Activated gamma-delta T cell treated with anti-CD3 and anti-CD28 coated beads, Interleukin-2, amount 50 U/mL, for 16 hours (primary cell): ENCODE measurements at places on chromosomes 6 and 20.

DNA sequence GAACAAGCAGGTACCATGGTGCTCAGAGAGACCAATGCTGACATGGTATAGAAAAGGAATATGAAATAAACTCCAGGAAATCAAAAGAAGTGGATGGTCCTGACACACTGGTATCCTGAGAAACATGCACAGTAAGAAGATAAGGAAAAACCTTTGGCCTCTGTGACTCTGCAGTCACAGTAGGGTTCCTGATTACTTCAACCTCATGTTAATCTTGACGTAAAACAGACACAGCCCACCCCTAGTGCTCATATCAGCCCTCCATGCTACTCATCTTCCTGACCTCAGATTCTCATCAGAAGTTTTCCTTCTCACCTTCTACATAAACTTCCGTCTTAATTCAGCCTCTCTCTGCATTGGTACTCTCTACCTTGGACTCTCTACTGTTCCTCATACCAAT lies 240.9 kb downstream of the PKHD1 start:
- no peak for DNase-seq

- DNase-seq: no peak
These were observed 1001.1 kb upstream of the GJE1 start for GRCh38 chr6:141131616-141132015.

- DNase-seq: no peak
These were observed 45.7 kb upstream of the RPS6KA2 start for GRCh38 chr6:166672624-166673206.

- DNase-seq: no peak
These were observed 174.7 kb downstream of the BACH2 start for GRCh38 chr6:90121982-90122381.

DNA sequence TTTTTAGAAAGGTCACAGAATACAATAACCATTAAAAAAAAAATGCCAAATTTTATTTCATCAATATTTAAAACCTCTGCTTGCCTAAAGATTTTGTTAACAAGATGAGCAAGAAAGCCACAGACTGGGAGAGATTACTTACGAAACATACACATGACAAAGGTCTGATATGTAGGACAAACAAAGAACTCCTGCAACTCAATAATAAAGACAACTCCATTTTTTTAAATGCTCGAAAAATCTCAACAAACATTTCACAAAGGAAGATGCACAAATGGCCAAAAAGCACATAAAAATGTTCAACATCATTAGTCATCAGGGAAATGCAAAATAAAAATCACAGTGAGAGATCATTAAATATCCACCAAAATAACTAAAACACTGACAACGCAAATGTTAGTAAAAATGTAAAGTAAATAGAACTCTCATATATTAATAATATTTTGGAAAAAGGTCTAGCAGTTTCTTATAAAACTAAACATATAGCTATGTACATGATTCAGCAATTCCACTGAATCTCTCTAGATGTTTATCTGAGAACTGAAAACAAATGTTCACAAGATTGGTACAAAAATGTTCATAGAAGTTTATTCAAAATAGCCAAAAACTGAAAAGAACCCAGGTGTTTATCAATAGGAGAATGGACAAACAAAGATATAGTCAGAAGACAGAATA lies 10.3 kb downstream of the STK38 start:
- DNase-seq: no peak

- no peak for DNase-seq
These were observed 39.2 kb upstream of the RNF8 start for GRCh38 chr6:37314487-37315156.

DNA sequence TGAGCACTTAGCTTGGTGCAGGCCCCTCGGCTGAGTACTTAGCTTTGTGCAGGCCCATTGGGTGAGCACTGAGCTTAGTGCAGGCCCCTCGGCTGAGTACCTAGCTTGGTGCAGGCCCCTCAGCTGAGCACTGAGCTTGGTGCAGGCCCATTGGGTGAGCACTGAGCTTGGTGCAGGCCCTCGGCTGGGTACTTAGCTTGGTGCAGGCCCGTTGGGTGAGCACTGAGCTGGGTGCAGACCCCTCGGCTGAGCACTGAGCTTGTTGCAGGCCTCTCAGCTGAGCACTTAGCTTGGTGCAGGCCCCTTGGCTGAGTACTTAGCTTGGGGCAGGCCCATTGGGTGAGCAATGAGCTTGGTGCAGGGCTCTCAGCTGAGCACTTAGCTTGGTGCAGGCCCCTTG lies 387.1 kb downstream of the THBS2 start:
- no peak for DNase-seq

GRCh38 chr6:137202078-137202477 lies 17.1 kb downstream of the IFNGR1 start:
- DNase-seq: no peak

- peak; percentile 17 for DNase-seq
These were observed 18.3 kb downstream of the CAPN11 start for GRCh38 chr6:44176762-44177509.

DNA sequence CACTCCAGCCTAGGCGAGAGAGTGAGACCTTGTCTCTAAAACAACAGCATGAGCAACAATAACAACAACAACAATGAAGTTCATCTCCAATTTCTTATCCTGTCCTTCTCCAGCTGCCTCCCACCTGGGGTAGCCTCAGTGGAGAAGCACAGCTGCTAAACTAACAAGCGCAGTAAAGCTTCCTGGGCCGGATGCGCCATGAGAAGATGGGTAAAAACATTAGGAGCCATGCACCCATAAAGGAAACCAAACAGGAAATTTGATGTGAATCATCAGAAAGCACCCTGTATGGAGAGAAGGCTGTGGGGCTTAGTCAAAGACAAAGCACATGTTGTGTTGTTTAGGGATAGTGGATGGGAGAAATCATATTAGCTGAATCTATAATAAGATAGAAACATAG lies 61.1 kb upstream of the CCN6 start:
- no peak for DNase-seq

DNA sequence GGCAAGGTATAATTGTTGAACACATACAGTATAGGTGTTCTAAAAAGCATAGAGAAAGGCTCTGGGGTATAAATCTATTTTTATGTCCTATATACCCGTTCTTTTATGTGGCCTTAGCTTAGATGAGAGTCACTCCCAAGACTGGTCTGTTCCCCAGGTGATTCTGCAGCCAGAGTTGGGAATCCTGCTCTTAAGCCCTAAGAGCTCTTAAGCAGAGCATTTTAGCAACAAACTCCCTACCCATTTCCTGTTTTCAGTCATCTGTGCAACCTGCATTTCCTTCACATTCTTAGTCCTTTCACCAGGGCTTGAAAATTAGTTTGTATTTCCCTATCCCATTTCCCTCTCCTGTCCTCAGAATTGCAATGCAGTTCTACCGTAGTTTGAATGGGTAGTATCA lies 166.1 kb downstream of the HS3ST5 start:
- no peak for DNase-seq

GRCh38 chr20:50645253-50646068 lies 45.9 kb downstream of the RIPOR3 start:
- DNase-seq: no peak

DNA sequence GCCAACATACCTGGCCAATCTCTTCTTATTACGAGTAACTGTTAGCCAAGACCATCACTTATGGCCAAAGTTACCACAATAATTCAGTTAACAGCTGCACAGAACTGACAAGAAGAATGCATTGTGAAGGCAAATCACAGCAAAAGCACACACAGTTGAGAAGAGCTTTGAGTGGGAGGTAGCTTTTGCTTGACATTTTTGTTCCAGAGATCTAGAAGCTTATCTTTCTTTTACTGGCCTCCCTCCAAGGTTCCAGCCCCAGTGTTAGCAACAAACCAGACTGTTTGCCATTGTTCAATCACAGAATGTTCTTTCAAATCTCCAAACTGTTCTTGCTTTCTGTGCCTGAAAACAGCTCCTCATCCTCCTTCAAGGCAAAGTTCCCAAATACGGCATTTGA lies 35.9 kb upstream of the IRAK1BP1 start:
- DNase-seq: no peak

GRCh38 chr6:136323431-136324112 lies 33.9 kb upstream of the BCLAF1 start:
- no peak for DNase-seq

DNA sequence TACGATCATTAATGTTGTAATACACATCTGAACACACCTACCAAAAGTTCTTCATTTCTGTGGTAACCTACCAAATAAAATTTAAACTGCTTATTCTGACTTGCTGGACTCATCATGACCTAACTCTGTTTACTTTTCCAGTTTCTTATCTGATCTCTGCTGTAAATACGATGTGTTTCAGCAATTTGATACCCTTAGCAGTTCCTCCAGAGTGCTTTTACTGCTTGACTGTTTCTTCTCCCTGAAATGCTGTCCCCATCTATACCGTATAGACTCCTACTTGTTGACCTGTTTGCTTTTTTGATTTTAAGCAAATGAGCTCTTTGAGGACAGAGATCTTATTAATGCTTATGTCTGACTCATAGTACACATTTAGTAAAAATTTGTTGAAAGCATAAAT lies 119.5 kb downstream of the SCAF8 start:
- no peak for DNase-seq

DNA sequence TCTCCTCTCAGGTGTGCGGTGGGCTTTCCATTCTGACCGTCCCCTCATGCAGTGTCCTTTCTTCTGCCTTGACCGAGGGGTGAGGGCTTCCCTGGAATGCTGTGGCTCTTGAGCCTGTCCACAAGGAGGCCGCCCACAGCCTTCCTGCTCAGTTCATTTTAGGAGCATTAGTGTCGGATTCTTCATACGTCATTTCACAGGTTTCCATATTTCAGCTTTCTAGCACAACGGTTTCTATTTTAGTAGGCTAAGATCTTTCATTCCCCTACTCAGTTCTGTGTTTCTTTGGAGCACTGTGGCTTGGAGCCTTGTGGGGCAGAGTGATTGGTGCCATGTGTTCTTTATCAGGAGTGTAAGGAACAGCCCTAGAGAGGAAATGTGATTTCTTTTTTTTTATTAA lies 5.5 kb downstream of the PPP1R3G start:
- no peak for DNase-seq

- DNase-seq: no peak
These were observed 80.8 kb downstream of the RNF144B start for GRCh38 chr6:18467741-18468502.

- DNase-seq: no peak
These were observed 65.7 kb downstream of the TFAP2B start for GRCh38 chr6:50884364-50884763.

GRCh38 chr6:82251942-82252341 lies 4.4 kb upstream of the IBTK start:
- no peak for DNase-seq

- DNase-seq: no peak
These were observed 110.3 kb downstream of the BCAS1 start for GRCh38 chr20:53959911-53960578.

DNA sequence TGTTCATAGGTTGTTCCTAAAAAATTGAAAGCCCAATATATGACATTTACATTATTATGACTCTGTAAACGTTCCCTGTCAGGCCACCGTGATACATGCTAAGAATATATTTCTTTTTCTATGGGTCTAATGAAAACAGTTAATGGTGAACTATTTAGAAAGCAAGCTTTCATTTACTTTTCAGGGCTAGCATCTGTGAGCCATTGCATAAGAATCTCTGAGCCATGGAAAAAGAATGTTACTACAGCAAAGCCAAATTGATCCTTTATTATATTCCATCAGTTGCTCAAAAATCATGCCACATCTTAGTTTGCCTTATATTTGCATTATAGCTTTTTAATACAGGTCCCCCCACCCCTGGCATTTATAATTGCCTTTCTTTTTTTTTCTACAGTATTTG lies 275.5 kb downstream of the ZFAND3 start:
- DNase-seq: no peak

- no peak for DNase-seq
These were observed 36.4 kb downstream of the ERMARD start for GRCh38 chr6:169787797-169788196.

DNA sequence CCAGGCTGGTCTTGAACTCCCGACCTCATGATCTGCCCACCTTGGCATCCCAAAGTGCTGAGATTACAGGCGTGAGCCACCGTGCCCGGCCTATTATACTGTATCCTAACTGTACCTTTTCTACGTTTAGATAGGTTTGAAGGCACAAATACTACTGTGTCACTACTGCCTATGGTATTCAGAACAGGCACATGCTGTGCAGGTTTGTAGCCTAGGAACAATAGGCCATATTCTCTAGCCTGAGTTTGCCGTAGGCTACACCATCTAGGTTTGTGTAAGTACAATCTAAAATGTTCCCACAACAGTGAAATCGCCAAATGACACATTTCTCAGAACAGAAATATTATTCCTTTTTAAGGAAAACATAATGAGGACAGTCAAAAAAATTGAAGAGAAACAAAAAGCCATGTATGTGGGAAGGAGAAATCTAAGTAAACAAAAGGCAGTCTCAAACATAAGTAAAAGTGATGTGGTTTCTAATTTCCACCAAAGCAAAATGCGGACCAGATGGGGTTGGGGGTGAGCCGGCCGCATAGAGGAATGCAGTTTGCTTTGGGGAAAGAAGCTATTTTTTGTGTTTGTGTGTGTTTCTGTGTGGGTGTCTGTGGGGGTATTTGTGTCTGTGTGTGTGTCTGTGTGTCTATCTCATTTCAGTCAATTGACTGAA lies 192.6 kb upstream of the SALL4 start:
- no peak for DNase-seq

DNA sequence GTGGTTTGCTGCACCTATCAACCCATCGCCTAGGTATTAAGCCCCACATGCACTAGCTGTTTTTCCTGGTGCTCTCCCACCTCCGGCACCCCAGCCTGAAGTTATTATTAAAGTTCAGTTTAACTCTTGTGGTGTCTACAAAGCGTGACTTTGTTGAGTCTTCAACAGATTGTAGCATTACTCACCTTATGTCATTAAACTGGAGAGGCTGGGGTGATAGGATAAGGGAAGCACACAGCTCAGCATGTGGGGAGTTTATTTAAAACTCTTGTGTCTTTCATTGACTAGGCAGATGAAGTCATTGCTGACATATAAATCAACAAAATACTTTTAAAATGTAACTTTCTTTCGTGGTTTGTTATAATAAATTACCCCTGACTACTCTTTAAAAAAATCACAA lies 84.7 kb upstream of the GCM1 start:
- DNase-seq: no peak

DNA sequence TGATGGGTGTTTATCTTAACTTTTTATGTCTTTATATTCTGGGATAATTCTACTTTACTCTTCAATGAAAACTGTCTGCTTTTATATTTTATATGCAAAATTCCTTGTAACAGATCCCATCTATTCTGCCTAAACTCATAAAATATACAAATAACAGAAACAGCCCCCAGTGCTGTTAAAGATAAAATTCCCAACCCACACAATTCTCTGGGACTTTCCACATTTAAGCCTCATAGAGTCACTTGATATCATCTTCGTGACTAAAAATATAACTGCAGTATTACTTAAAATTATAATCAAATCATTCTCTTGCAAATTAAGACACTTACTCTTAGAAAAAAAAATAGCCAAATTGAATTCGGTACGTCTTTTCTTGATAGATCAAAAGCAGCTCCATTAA lies 60.2 kb downstream of the INSM1 start:
- no peak for DNase-seq

DNA sequence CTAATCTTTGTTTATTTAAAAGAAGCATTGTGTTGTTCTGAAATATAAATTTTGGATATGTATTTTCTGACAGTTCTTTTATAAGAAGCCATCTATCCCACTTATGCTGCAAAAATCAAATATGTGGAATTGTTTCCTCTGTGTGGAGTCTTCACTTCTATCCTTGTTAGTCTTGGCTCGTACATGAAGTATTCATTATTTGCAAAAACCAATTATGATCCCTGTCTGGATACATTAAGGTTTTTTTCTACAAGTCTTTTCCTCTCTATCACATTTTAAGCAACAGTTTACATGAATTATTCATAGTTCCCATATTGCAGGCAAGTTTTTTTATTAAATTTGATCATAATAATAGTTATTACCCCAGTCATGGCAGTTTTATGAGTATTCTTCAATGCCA lies 490.8 kb upstream of the GJE1 start:
- no peak for DNase-seq
